ENCODE measurements at places on chromosomes 5 and 9. TPM values are rescaled to one million over a fixed set of nuclear protein-coding genes. Genes with fewer than 3 reads are reported as not detected.

The INSL6 gene
- total RNA-seq, result not detected

The F2RL1 gene
- total RNA-seq, result 6.3 TPM

The PCDHA12 gene
- total RNA-seq, result not detected

The FOXI1 gene
- total RNA-seq, result not detected

The KCNN2 gene
- total RNA-seq, result not detected

DNA sequence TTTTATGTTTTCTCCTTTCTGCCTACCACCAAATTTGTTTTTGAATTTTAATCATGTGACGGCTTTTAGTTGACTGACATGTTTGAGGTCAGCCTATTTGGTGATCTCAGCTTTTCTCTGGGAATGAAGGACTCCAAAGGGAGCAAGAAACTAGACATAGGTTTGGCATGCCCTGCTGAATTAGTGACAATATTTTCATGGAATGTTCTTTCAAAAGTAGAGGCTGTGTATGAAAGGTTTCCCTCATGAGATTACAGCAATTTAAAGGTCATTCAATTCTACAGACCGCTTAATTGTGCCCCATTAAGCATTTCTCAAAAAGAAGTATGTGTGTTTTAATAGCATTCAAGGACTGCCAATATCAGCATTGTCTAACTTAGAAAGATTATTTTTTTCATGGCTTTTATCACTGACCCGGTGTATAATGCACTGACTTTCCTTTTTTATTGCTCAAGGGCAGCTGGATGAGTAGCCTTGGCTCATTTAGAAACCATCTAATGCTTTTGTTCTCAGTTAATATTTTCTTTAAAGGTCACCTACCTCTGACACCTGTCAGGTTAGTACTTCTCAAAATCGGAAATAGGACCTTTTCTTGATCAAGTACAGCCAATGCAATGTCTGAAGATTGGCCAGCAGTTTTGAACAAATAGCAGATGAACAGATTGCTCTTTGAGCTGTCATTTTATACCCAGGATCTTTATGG, 8.1 kb upstream of the MLLT3 start:
- H3K4me1 ChIP-seq, result no peaks in the 10 kb centered on the region
- H3K36me3 ChIP-seq, result no peaks in the 10 kb centered on the region
- no peaks in the 10 kb centered on the region for H3K27me3 ChIP-seq
- H3K27ac ChIP-seq, result no peak overlapping the region

- no peak for DNase-seq
- no peaks in the 10 kb centered on the region for H3K36me3 ChIP-seq
- H3K4me1 ChIP-seq, result peaks cover 5% of the 10 kb centered on the region
- no peak overlapping the region for H3K4me3 ChIP-seq
- no peaks in the 10 kb centered on the region for H3K27me3 ChIP-seq
- no peak overlapping the region for H3K27ac ChIP-seq
Observed at GRCh38 chr5:69432412-69433206, 17.7 kb downstream of the MARVELD2 start.

DNA sequence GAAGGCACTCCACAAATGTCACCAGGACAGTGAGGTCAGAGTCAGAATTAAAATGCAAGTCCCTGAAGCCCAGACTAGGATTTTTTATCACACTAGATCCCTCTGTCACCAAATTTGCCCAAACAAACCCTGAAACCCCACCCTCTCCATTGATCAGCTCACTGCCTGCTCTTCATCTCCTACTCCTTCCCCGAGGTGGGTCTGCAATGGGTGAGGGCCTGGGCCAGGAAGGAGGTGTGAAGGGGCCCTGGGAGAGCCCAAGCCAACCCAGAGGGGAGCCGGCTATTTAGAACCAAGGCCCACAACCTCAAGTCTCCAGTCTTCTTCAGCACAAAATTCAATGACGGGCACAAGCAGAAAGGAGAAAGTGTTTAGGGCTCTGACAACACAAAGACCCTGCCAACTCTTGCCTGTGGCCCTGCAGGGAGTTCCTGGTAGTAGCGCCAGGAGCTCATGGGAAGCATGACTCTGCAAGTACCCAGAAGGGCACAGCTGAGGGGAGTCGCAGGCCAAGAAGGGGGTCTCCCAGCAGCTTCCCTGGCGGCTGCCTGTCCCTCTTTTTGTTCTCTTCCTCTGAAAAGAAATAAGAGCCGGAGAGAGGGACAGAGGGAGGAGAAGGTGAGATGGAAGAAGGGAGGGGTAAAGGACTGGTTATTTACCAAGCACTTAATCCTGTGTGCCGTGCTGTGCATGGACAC, 5.5 kb downstream of the FOXI1 start:
- H3K36me3 ChIP-seq, result no peaks in the 10 kb centered on the region
- no peak overlapping the region for H3K27ac ChIP-seq
- H3K4me3 ChIP-seq, result no peak overlapping the region
- DNase-seq, result no peak

DNA sequence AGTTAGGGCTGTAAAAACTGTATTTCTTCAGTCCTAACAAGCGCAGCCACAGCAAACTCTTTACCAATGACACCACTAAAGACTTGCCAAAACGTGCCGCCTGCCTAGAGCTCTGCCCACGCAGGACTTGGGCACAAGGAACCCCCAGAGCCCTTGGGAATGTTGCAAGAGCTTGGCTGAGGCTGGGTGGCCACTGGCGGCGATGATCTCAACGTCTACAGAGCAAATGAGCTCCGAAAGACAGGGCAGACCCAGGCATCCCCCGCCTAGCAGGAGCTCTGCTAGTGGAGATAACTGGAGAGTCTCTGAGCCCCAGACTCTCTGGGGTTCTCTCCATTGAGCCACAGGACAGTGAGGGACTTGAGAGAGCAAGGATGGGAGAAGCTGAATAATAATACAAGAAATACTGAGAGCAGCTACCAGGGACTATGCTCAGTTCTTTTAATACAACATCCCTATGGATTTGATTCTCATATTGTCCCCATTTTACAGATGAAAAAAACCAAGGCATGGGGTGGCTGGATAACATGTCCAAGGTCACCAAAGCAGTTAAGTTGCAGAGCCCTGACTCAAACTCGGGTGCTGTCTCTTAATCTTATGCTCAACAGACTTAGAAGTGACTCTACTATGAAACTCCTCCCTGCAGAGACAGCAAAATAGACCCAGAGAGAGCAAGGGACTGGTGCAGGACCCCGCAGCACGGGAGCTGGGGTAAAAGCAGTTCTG, 32.5 kb downstream of the SHB start:
- peaks cover 6% of the 10 kb centered on the region for H3K36me3 ChIP-seq
- no peaks in the 10 kb centered on the region for H3K27me3 ChIP-seq
- peaks cover 96% of the 10 kb centered on the region for H3K4me1 ChIP-seq
- peak overlapping the region; percentile 16 for H3K27ac ChIP-seq

DNA sequence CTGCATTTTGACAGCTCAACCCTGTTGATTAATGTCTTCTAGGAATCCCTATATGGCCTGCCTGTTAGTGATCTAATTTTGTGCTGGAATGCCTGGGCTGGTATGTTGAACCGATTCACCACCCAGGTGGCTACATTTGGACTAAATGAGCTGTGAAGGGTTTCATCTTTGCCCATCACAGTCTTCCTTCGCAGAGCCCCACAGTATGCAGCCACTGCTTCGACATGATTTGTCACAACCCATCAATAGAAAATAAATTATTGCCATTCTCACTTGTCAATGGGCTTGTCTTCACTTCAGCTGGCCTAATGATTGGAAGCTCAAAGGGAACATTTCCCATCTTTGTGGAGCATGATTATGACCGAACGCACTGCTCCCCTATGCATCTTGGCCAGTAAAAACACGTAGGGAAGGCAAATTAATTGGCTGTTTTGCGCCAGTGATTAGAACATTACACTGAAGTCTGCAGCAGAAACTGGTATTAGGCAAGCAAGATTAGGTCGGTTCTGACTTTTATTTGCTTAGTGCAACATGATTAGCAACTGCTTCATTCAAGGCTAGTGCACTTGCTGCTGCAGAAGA, 408.5 kb downstream of the KIAA0825 start:
- no peaks in the 10 kb centered on the region for H3K36me3 ChIP-seq
- no peak overlapping the region for H3K4me3 ChIP-seq
- H3K4me1 ChIP-seq, result no peaks in the 10 kb centered on the region
- no peak overlapping the region for H3K27ac ChIP-seq
- no peaks in the 10 kb centered on the region for H3K27me3 ChIP-seq
